ENCODE measurements at places on chromosomes 6 and 20. TPM values are rescaled to one million over a fixed set of nuclear protein-coding genes. Genes with fewer than 3 reads are reported as not detected.
A peak's percentile ranks its signal among the peaks of the same experiment; 100 is the strongest.

- peak; percentile 0 for DNase-seq
Measured at GRCh38 chr20:32479697-32480171, 105.4 kb downstream of the NOL4L start.

GRCh38 chr6:125114248-125114858, 39.2 kb upstream of the TPD52L1 start:
- no peak for DNase-seq

Gene COL19A1
- 1.9 TPM for total RNA-seq

Gene PRDM13
- total RNA-seq: not detected

GRCh38 chr6:52253494-52253893, 9.2 kb upstream of the IL17F start:
- no peak for DNase-seq

DNA sequence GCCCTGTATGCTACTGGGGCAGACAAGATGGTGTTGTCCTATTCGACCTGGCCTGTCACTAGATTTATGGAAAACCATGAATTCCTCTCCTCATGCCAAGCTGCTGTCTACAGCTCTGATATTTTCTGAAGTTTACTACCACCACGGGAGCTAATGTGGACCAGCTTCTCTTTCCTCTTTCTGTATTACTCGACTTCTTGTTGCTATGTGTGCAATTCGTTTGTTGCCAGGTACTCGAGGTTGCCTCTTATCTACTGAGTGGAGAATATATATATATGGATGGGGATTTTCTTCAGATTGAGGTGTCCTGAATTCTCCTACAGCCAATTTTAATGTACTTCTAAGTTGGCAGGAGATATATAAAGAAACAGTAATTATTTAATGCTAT, 34.7 kb downstream of the MAN1A1 start:
- no peak for DNase-seq

- no peak for DNase-seq
Measured at GRCh38 chr20:5888041-5888440, 62.3 kb downstream of the TRMT6 start.

Gene IL17A
- not detected for total RNA-seq

GRCh38 chr6:4287811-4288244, 152.5 kb upstream of the ECI2 start:
- DNase-seq: no peak

GRCh38 chr20:41275301-41275731, 42.2 kb downstream of the ZHX3 start:
- DNase-seq: no peak

GRCh38 chr20:43095034-43095433, 94.7 kb downstream of the PTPRT start:
- DNase-seq: no peak

DNA sequence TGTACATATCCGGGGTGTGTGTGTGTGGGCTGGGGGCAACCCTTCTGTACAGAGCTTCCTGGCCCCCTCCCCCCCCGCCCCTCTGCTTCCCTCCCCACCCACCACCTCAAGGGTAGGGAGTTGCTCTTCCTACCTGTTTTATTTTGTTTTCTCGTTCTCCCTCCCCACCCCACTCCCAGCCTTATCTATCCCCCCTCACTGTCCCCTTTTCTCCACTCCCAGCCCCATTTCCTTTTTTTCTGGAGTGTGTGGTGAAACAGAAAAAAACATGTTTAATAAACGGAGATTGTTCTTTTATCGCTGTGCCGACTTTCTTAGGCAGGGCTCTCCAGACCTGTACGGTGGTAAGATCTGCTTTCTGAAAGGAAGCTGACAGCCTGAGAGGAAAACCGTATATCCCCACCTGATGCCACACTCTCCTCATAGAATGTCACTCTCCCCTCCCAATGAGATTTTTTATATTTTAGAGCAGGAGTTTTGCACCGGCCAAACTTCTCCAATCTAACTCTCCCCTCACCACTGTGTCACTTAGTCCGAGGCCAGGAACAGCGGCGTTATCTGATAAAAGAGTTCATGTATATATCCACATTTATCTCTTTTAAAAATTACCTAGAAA, 875 bp upstream of the ZBTB9 start:
- DNase-seq: no peak

- no peak for DNase-seq
Measured at GRCh38 chr6:48139818-48140614, 29.0 kb upstream of the PTCHD4 start.

Gene CCN2
- total RNA-seq: 33.0 TPM

DNA sequence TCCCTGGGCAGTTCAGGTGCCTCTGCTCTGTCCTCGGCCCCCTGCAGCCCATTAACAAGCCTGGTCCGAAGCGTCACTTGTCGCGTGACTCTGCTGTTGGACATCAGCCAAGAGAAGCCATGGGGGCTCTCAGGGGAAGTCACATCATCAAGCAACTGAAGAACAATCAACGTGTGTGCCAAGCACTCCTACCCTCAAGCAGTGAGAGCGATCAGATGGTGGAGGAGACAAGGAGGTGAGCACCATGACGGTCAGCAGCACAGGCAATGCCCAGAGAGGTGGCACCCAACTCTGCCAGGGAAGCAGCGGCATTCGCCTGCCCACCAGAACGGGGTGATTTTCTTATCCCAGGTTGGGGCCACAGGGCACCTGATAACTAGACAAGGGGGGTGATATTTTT, 132.7 kb downstream of the AGPAT4 start:
- DNase-seq: no peak

DNA sequence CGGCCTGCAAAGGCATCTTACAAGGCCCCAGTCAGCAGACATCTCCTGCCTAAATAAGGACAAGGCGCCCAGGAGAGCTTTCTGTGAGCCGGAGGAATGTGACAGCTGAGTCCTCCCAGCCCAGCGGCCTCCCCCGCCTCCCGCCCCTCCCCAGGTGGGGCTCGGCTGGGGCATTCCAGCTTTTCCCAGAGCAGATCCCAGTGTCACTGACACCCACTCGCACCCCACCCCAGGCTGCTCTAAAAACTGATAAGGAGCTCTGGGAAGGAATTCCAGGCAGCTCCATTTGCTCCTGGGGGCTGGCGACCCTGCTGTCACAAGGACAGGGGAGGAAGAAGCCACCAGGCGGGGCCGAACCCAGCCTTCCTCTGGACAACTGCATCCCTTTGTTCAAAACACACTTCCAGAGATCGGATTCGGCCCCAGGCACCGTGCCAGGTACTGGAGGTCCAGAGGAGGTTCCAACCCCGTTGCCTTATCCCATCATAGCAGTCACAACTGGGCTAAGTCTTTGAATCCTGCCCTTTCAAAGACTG, 49.7 kb downstream of the JPH2 start:
- DNase-seq: peak; percentile 72

Gene KCNS1
- 0.14 TPM for total RNA-seq

Gene ZSCAN23
- total RNA-seq: 1.5 TPM

Gene ATP6V1G2
- 1.6 TPM for total RNA-seq

DNA sequence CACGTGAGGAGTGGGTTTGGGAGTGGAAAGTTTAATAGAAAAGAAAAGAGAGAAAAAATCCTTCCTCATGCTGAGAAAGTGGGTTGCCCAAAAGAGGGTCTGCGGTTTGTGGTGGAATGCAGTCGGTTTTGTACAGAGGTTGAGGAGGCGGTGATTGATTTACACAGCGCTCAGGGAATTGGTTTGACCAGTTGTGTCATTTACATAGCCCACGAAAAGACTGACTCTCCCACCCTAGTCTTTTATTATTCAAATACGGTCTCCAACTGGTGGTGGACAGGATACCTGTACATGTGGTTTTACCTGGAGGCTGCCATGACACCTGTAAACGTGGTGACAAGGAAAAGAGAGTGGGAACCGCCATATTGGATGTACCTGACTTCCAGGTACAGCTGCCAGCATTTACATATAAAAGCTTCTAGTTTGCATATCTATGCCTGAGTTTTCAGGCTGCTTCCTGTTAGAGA, 42.1 kb downstream of the HLA-DPB1 start:
- DNase-seq: no peak

GRCh38 chr6:132511831-132512220, 1.1 kb downstream of the STX7 start:
- DNase-seq: no peak

Gene KCNQ2
- 2.3 TPM for total RNA-seq

- no peak for DNase-seq
Measured at GRCh38 chr20:39903806-39904465, 785.1 kb downstream of the MAFB start.

GRCh38 chr6:157587127-157587926, 206.3 kb downstream of the ZDHHC14 start:
- no peak for DNase-seq

GRCh38 chr20:19889011-19889953, 127.9 kb upstream of the NAA20 start:
- DNase-seq: peak; percentile 56

DNA sequence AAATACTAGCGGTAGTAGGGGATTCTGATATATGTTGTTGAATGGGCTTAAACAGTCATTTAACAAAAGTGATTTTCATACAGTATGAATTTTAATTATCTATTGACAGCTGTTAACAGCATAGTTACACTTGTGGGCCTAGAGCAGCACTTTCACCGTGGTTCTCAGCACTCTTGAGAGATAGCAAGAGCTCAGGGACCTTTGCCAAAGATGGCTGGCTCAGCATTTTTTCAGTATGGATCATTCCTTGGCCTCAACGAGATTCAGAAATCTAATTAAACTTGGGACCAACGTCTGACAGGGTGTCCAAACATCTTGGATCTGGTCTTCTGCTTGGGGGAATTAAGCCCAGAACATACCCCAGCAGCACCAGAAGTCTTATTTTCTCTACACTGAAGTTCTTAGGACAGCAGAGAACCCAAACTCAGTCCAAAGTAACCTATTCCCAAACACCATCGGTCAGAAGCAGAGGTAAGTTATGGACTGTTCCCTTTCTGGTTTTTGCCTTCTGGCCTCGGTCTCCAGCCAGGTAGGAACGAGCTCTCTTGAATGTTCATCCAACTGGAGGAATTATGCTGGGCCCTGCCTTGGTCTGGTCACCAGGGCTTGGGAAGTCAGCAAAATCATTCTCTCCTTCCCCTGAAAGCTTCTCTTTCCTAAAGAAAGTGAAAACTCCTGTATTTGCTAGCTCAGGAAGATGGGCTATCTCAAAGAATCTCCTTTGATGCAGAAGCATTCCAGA, 25.7 kb downstream of the PRPH2 start:
- no peak for DNase-seq

- no peak for DNase-seq
Measured at GRCh38 chr6:50270415-50270814, 220.7 kb upstream of the DEFB112 start.

GRCh38 chr6:11467364-11467763, 70.2 kb upstream of the TMEM170B start:
- no peak for DNase-seq

DNA sequence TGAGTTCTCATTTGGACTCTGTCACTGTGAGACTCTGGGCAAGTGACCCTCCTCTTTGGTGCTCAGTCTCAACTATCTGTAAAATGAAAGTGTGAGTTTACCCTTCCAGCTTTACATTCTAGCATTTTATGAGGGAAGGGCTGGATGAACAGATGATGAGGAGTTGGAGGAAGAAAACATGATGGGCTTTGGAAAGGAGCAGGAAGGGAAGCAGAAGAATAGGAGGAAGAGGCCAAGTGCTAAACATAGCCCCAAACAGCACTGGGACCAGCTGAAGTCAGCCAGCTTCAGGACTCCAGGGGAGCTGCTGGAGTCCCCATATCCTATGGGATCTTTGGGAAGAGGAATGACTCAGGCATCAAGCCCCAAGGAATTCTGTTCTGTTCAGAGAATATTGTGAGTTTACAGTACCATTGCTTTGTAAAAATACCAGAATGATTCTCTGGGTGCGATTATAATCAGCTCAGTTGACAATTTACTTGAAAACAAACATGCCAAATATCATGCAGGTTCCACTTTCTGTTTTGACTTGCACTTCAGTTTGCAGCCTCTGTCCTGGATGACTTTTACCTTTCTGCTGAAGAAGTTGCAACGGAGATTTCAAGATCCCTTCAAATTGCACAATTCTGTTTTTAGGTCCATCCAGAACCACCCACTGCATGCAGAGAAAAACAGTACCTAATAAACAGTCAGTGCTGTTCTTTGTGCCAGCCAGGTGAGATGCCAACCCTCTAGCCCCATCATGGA, 3.2 kb downstream of the CD40 start:
- no peak for DNase-seq

DNA sequence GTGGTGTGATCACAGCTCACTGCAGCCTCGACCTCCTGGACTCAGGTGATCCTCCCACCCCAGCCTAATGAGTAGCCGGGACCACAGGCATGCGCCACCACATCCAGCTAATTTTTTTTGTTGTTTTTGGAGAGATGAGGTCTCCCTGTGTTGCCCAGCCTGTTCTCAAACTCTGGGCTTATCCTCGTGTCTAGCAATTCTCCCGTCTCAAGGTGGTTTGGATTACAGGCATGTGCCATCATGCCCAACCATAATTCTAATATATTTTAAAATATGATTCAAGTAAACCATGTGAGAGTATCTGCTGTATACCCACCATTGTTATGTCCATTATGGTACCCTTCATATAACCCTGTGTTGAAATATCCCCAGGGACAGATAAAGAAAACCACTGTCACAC, 60.3 kb upstream of the C20orf144 start:
- no peak for DNase-seq

GRCh38 chr6:44733126-44733525, 345.6 kb downstream of the CDC5L start:
- no peak for DNase-seq

GRCh38 chr6:154229786-154230185, 126.8 kb downstream of the IPCEF1 start:
- DNase-seq: no peak

DNA sequence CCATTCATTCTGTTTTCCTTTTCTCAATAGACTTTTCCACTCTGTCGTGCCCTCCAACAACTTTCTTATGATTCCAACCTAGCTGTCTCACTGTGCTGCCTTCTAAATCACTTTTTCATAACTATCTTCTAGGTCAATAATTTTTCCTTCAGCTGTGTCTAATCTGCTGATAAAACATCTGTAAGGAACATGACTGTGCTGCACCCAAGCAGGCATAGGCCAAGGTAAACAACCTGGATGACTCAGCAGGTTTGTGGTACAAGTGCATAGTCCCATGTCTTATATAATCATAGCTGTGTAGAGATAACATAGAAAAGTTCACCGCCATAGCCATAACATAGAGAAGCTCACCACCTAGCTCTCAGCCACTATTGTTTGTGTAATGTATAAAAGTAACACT, 332.3 kb downstream of the PLCB1 start:
- no peak for DNase-seq

DNA sequence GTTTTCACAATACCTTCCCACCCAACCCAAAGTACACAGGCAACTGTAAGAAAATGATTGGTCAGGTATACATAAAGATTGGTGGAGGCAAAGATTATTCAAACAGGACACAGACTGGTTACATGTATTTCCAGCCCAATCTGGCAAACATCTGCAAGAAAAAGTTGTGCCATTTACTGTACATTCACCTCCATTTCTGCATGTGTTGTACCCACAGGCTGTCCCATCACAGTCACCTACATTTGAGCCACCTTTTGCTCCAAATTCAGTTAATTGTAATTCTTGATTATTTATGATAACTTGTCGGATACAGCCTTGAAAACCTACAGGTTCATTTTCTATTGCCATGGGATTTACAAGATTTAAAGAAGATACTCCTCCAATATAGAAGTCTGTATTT, 85.6 kb downstream of the PHF3 start:
- DNase-seq: no peak

GRCh38 chr6:99446076-99446475, 21.0 kb upstream of the PNISR start:
- no peak for DNase-seq
